ENCODE measurements at places on chromosomes 16 and 17.

DNA sequence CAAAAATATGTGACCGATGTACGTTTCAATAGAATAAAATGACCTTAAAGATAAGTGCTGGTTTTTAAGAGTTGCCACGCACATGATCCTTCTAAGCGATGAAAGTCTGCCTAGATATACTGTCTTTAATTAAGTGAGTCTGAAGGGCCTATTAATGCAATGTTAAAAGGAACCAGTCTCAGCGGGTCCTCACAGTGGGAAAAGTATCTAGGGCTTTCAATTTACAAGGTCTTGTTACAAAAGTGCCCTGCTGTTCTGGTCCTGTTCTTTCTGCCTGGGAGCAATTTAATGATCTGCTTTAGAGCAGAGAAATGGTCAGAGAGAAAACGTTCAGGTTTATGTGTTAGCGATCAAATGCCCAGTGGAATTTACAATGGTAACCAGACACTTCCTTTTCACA, 864.0 kb downstream of the KCNJ2 start:
- DNase-seq = no peak

DNA sequence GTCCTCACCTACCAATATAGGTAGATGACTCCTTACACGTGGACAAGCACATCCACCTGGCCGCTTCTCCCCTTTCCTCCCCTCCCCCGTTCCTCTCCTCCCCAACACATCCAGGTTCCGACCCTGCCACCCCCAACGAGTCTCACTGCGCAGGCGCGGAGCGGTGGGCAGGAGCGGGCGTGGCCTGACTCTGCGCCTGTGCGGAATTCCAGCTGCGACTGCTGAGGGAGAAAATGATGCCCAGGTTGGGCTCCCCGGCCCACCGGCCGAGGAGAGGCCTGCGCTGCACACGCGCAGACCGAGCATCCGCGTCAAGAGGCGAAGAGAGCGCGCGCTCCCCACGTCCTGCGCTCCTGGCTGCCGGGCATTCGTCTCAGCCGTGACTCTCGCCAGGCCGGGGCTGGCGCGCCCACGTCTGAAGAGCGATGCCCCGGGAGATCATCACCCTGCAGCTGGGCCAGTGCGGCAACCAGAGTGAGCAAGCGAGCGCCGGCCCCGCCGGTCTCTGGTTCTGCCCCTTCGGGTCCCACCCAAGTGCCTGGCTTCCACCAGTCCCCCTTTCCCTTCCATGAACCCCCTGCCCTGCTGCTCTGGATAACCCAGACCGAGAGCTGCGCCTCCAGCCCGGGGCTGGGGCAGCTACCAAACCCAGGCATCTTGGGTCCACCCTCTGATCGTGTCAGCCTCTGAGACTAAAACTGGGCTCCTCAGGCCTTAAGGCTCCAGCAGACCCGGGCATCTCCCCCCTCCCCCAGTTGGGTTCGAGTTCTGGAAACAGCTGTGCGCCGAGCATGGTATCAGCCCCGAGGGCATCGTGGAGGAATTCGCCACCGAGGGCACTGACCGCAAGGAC, at the start of gene TUBG2:
TSS of gene TUBG2 (plus strand) at position 206 of the 853 bp plus-strand sequence. CDS start at position 426, 220 bp downstream.
- DNase-seq = no peak

- DNase-seq = no peak
These were observed 9.4 kb downstream of the SCPEP1 start for GRCh38 chr17:56987283-56987834.

GRCh38 chr17:45871718-45872117, 22.6 kb upstream of the MAPT start:
- no peak for DNase-seq

DNA sequence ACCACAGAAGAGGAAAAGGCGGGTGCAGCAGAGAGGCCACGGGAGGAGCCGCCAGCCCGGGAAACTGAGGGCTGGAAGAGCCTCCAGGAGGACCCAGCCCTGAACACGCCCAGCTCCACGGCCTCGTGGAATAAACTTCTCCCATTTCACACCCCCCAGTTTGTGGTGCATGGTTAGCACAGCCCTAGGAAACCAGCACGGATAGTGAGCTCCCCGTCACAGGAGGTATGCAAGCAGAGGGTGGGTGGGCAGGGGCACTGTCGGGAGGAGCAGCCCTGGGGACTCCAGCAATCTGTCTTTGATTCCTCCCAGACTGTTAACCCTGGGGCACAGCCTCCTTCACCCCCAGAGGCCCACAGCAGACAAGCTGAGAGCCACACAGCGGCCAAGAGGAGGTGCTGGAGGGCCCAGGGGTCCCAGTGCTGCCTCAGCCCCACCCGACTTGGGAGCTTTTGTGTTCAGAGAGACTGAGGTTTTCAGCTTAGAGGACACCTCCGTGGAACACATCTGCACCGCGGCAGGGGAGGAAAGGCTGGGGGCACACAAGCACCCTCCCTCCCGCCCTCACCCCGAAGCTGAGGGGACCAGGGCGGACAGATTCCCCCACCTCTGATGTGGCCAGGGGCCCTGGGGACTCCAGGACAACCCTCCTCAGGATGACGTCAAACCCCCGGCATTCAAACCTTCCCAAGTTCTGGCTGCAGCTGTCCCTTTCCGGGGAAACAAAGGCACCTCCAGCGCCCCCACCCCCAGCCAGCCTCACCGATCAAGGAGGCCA, 1.7 kb upstream of the IL17C start:
- DNase-seq = no peak

- DNase-seq = no peak
These were observed 26.7 kb upstream of the JPT2 start for GRCh38 chr16:1651094-1651973.

- no peak for DNase-seq
These were observed 8.6 kb downstream of the RTN4RL1 start for GRCh38 chr17:2016494-2016893.

DNA sequence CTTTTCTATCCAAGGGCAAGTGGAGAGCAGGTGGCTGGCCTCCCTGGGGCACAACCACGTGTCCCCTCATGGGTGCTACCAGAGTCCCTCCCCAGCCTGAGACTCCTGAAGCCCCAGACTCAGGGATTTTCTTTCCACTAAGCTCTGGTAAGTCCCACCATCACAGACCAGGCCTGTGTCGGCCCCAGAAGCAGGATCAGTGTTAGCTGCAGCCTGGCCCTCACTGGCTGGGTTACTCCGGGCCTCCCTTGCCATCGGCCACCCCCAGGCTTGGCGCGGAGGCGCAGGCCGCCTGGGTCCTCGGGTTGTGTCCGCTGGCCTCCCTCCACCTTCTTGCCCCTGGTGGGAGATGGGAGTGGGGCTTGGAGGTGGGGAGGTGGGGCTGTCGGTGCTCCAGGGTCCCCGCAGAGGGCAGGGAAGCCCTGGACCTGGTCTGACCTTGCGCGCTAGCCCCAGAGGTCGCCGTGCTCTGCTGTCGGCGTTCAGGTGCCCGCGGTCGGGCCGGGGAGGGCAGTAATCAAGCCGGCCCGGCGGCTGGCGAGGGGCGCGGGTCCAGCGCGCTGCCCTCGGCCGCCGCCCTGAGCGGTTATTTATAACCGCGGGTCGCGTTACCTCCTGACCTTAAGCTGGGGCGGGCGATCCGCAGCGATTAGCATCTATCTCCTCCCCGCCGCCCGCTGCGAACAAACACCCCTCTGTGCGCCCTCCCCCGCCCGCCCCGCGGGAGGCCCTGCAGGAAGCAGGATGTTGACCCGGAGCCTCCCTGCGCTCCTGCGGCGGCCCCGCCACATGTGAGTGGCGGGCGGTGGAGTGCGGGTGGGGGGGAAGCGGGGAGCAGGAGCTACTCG, 78.1 kb upstream of the TOB1 start:
- DNase-seq = no peak

- DNase-seq = no peak
These were observed 101.4 kb downstream of the CACNG3 start for GRCh38 chr16:24357511-24357910.

GRCh38 chr17:40535438-40535837, 29.8 kb downstream of the CCR7 start:
- no peak for DNase-seq

- no peak for DNase-seq
These were observed 7.3 kb downstream of the KRT37 start for GRCh38 chr17:41417127-41417526.

DNA sequence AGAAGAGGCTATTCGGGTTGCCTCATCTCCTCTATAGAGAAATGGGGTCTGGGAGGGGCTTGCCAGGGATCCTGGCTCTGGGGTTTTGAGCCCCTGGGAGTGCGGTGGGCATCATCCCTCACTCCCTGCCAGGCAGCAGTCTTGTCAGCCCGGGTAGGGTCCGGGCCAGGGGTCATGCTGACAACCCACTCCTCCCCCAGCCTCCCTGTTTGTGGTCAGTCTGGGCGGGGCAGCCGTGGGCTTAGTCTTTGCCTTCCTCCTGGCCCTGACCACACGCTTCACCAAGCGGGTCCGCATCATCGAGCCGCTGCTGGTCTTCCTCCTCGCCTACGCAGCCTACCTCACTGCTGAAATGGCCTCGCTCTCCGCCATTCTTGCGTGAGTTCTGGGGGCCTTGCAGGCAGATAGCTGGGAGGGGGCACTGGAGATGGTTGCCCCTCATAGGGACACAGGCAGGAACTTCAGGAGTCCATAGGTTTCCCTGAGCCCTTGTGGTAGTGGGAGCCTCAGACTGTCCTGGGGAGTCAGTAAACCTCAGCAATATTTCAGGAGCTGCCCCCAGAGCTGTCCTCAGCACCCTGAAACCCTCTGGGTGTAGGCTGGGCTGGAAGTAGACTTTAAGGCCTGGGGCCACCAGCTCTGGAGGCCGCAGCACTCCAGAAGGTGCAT, 6.9 kb downstream of the SLC9A5 start:
- no peak for DNase-seq

GRCh38 chr17:71118039-71118438, 948.7 kb downstream of the KCNJ2 start:
- no peak for DNase-seq

GRCh38 chr16:86448306-86448890, 61.9 kb upstream of the FOXF1 start:
- no peak for DNase-seq

- DNase-seq = no peak
These were observed 147.4 kb downstream of the SEC14L1 start for GRCh38 chr17:77288115-77288619.

DNA sequence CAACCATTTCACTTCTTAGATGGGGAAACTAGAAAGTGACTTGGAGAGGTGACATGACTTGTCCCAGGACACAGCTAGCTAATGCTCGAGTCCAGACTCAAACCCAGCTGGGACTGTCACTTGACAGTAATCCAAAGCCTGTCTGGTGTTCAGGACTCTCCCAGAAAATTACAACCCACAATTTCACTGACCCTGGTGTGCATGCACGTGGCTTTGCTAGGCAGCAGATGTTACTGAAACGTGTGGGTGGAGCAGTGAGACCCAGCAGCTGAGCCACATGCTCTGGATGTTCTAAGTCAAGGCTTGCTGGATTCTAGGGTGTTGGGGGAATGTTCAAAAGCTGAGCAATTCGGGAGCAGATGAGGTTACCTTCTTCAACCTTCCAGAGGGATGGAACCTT, 364.6 kb downstream of the GRIN2A start:
- DNase-seq = no peak

DNA sequence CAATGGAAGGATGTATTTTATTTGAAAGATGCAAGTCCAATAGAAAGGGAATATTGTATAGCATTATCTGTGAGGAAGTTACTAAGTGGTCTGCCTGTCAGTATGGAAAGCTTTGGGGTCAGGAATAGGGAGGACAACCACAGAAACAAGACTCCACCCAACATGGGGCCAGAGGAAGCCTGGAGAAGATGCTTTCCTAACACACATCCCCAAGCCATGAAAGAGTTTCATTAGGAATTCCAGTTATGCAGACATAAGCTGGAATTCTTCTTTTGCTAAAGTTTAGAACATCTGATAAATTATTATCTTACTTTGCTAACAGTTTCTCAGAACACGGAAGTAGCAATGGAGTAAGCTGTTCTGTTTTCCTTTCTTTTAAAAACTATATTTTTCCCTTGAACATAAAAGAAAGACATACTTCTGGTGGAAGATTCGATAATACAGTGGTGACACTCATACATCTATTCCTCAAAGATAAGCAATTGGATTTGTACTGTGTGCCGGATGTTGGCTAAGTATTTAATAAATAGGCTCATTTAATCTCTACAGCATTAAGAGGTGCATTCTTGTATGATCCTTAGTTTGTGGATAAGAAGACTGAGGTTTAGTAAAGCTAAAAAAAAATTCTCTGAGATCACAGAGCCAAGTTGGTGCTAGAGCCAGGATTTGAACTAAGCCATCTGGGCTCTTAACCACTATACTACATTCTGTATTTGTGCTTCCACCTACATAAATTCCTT, 51.0 kb upstream of the GAS7 start:
- DNase-seq = no peak

- no peak for DNase-seq
These were observed 4.7 kb upstream of the PIK3R6 start for GRCh38 chr17:8872036-8872704.

DNA sequence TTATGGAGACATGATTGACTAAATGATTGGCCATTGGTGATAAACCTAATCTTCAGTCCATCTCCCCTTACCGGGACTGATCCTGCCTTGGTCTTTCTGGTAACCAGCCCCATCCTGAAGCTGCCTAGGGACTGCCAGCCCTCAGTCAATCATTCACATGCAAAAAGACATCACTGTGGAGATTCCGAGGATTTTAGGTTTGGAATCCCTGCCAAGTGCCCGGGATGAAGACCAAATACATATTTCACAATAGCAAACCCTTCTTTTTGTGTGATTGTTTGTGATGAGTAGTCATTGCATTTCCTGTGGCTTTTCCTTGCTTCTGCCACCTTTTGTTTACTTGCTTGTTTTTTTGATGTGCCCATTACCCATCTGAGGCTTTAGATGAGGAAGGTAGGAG, 44.0 kb downstream of the EPN2 start:
- no peak for DNase-seq

GRCh38 chr17:4485676-4486646, 12.7 kb upstream of the SPNS2 start:
- no peak for DNase-seq

DNA sequence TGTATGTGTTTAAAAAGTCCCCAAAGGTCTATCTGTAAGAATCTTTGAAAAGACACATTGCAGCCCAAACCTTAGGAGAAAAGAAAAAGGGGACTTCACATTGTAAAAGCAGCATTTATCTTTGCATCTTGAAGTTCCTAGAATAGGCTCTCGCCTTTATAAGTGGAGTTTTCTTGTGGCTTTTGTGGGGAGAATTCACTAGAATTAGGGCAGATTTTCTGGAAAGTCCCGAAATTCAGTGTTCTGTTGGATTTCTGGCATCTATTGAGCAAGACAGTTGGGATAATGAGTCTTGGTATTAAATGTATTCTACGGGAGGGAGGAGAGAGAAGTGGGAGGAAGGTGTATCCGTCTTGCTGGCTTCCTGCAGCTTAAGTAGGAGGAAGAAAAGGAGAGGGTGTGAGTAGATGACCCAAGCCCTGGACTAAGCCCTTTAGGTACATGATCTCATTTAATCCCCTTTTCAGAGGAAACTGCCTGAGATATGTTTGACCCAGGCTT, 62.6 kb downstream of the PRKCA start:
- DNase-seq = no peak

- no peak for DNase-seq
These were observed 5.4 kb upstream of the FAM83G start for GRCh38 chr17:19009970-19010369.

DNA sequence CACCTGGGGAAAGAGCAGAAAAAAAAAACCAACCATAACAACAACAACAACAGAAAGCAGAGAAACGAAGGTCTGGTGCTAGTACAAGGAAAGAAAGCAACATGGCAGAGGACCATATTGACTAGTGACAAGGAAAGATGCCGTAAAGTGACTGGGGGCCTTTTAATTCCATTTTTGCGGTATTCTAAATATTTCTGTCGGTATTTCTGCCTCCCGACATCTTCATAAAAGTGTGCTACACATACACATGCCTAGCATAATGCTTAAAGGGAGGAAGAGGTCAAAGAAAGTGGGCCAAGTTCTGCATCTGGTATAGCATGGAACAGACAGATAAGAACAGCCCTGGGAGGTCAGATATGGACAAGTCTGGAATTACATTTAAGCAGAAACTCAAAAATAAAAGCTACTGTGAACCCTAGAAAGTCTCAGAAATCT, 19.5 kb upstream of the RNF43 start:
- no peak for DNase-seq

Measured in non-pigmented ciliary epithelial cell (primary cell).